ENCODE measurements at places on chromosomes 7 and 10.
A peak's percentile ranks its signal among the peaks of the same experiment; 100 is the strongest.

- H3K27me3 ChIP-seq, result no peaks in the 10 kb centered on the region
- no peaks in the 10 kb centered on the region for H3K4me1 ChIP-seq
- no peak overlapping the region for H3K27ac ChIP-seq
- DNase-seq, result no peak
These were observed 15.8 kb upstream of the ADAMTS14 start for GRCh38 chr10:70656489-70656888.

DNA sequence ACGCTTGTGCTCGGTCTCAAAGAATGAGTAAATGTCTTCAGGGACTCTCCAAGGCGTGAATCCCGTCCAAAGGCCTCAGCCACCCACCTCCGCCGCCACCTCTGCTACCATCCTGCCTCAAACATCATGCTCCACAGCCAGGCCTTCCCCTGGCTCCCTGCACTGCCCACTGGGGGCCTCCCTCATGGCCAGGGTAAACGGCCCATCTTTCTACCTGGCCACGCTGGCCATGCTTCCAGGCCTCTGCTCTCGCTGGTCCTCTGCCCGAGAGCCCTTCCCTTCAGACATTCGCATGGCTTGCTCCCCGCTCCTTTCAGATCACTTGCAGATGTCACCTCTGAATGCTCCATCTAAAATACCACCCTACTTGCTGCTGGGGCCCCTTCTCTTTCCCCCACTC lies 40.2 kb downstream of the ZNF783 start:
- no peak for DNase-seq
- no peaks in the 10 kb centered on the region for H3K4me1 ChIP-seq
- no peak overlapping the region for H3K4me3 ChIP-seq

- peaks cover 14% of the 10 kb centered on the region for H3K36me3 ChIP-seq
- no peak overlapping the region for H3K4me3 ChIP-seq
- no peak for DNase-seq
- no peaks in the 10 kb centered on the region for H3K27me3 ChIP-seq
These were observed 251.2 kb downstream of the TNS3 start for GRCh38 chr7:47330561-47331178.

DNA sequence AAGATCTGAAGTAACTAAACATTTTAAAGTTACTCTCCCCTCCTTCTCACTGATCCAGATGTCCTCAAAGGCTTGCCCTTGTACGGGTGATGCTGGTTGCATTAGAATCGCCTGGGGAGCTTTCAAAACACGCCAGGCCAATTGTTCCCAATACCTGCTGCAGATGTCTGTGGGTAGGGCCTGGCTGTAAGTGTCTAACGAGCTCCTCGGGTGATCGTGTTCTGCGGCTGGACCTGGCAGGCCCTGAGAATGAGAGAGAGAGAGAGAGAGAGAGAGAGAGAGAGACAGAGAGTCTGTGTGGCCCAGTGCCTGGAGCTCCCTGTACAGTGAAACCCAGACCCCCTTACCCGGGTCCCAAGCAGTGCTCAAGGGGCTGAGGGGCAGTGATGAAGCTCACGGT lies 8.4 kb downstream of the COL13A1 start:
- H3K36me3 ChIP-seq, result no peaks in the 10 kb centered on the region
- no peaks in the 10 kb centered on the region for H3K4me1 ChIP-seq
- H3K27me3 ChIP-seq, result no peaks in the 10 kb centered on the region
- no peak overlapping the region for H3K4me3 ChIP-seq
- no peak overlapping the region for H3K27ac ChIP-seq
- DNase-seq, result no peak

GRCh38 chr10:86346799-86347665 lies 19.6 kb downstream of the GRID1 start:
- no peak overlapping the region for H3K4me3 ChIP-seq
- no peaks in the 10 kb centered on the region for H3K27me3 ChIP-seq
- peak overlapping the region; percentile 38 for H3K27ac ChIP-seq
- no peak for DNase-seq
- H3K36me3 ChIP-seq, result no peaks in the 10 kb centered on the region

DNA sequence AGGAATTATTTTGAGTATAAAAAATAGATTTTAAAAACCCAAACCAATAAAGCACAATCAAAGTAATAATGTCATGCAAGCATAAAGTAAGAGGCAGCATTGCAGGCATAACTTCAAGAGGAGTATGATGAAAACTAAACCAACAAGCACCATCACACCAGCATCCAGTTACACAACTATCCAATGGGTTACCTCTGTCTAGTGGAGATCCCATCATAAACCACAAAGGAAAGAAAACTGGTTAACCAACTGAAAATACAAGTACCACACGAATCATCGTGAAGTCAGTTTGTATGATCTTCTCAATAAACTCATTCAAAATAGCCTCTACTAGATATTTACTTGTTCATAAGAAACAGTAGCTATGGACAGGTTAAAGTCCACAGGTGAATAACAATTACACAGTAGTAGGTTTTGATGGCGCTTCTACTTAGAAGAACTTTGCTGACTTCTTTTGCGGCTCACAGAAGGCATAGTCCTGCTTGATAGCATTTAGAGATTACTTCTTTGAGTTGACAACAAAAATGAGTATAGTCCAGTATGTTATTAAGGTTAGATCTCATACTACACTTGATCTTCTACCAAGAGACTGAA lies 116.6 kb downstream of the MICU1 start:
- no peak for DNase-seq
- H3K4me3 ChIP-seq, result no peak overlapping the region
- H3K4me1 ChIP-seq, result no peaks in the 10 kb centered on the region

DNA sequence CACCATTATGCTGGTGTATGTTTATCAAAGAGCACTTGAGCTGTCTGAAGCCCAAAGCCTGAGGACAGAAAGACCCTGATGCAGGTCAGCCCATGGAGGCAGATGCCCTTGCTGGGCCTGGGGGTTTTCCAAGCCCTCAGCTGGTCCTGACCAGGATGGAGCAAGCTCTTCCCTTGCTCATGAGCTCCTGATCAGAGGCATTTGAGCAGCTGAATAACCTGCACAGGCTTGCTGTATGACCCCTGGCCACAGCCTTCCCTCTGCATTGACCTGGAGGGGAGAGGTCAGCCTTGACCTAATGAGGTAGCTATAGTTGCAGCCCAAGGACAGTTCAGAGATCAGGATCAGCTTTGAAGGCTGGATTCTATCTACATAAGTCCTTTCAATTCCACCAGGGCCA lies 13.0 kb downstream of the AQP1 start:
- no peak for DNase-seq
- H3K27ac ChIP-seq, result no peak overlapping the region
- peaks cover 17% of the 10 kb centered on the region for H3K4me1 ChIP-seq
- H3K4me3 ChIP-seq, result no peak overlapping the region

DNA sequence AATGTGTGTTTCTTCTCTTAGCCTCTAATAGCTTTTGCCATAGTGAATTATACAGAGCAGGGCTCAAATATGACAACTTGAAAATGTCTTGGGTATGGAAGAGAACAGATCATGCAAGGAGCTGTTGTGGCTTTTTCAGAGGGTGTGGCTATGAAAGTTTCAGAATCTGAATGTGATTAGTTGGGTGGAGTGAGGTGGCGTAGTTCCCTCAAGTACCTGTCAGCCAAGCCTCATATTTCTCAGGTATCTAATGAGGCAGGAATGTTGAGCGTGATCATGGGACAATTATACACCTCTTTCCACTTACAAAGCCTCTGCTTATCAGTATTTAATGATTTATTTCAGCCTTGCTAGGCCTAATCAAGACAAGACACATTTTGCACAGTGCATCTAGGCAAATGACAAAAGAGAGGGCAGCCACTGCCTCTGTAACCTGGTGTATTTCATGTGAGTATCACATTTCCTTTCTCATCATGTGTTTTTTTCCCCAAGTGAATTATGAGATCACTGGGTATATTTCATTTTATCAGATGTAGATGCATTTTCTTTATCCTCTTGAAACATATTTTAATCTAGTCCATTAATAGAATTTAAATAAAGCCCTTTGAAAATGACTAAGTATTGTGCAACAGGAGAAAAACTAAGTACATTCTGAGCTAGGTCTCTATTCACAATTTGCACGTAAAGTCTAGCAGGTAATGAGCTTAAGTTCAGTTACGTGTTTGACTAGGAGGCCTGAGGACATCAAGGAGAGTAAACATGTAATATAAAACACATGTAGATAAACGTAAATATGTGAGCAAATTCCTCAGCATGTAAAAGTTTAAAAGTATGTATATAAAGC lies 644.4 kb upstream of the IGFBP3 start:
- no peaks in the 10 kb centered on the region for H3K4me1 ChIP-seq
- DNase-seq, result no peak
- H3K36me3 ChIP-seq, result no peaks in the 10 kb centered on the region
- no peak overlapping the region for H3K4me3 ChIP-seq
- no peaks in the 10 kb centered on the region for H3K27me3 ChIP-seq
- H3K27ac ChIP-seq, result no peak overlapping the region

Data from left lung (tissue), 14 donors.